ENCODE measurements at places on chromosomes 3 and 15. TPM values are rescaled to one million over a fixed set of nuclear protein-coding genes. Genes with fewer than 3 reads are reported as not detected.

DNA sequence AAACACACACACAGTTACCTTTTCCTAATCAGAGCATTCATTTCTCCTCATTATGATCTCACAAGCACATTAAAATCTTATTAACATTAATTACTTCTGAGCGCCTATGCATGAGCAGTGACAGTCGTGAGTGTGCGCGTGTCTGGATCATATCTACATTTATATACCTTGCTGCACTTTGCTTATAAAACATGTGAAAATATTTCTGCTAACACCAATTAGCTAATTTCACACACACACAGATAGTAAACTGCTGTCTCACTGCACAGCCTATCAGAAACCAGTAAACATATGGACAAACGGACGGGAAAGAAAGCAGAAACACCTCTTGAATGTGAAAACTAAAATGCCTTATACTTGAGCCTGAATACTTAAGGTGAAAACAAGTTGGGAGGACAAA is 64.8 kb downstream of the ZBTB20 start:
- no peaks in the 10 kb centered on the region for H3K4me1 ChIP-seq
- no peaks in the 10 kb centered on the region for H3K36me3 ChIP-seq
- DNase-seq: no peak
- no peak overlapping the region for H3K4me3 ChIP-seq
- H3K27me3 ChIP-seq: no peaks in the 10 kb centered on the region
- no peak overlapping the region for H3K27ac ChIP-seq

DNA sequence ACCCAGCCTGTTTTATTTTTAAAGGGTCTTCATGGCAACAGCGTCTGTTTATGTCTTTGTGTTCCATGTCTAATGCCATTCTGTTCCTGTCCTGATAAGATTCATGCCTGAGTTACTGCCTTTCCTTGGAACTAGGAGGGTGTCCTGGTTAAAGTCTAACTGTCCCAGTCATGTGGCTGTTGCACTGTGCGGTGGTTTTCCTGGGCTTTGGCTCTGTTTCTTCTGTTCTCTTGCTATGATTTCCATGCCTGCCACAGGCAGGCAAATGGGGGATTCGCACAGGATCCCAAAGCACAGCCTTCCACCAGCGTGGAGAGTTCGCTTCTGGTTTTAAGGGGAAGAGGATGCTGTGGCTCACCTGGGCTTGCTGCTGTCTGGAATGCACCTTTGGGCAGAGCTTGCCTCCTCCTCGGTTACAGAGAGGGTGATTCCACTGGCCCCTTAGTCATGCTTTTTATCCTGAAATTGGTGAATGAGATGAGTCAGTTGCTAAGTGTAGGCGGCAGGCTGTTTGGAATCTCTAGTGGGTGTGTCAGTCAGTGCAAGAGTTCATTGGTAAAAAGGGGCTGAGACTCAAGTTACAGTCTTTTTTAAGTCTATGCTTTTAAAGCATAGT is 86.8 kb downstream of the CCK start:
- peaks cover 13% of the 10 kb centered on the region for H3K36me3 ChIP-seq
- DNase-seq: no peak
- peak overlapping the region; percentile 27 for H3K27ac ChIP-seq
- H3K4me1 ChIP-seq: peaks cover 20% of the 10 kb centered on the region
- H3K27me3 ChIP-seq: no peaks in the 10 kb centered on the region
- H3K4me3 ChIP-seq: no peak overlapping the region

DNA sequence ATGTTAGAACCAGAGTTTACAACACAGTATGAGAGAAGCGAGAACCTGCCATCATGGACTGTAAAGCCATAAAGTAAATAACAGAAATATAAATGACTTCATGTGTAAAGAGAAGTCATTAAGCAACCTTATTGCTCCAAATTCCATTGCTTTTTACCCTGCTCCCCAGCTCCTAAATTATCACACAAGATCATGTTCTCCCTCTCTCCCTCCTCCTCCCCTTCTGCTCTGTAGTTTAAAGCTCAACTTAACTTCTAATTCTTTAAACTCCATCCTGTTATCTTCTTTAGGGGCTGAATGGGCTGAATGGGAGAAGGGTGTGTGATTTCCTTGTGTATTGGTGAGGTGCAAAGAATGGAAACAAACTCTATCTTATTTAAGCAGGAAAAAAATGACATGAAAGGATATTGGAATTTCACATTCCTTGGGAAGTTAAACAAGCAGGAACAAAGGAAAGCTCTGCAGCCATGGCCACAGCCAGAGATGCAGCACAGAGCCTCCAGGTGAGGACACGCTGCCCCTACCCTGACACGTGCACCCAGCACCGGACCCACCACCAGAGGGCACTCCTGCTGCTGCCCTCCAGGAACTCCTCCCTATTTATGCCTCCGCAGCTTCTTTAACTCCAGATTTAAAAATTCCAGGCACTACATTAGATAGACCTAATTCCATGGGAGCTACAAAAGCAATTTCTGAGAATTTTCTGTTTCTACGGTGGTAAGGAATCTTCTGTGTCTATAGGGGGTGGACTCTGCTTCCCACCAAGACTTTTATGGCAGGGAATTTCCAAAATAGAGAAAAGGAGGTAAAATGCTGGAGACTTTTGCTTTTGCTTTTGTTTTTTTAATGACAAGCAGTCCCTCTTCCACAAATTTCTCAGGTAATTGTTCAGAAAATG is 76.9 kb upstream of the ABI3BP start:
- H3K27me3 ChIP-seq: peaks cover 26% of the 10 kb centered on the region
- H3K4me3 ChIP-seq: no peak overlapping the region
- H3K4me1 ChIP-seq: peaks cover 2% of the 10 kb centered on the region
- peak; percentile 68 for DNase-seq

The CTXN2 gene
- not detected for total RNA-seq

Data from activated CD8-positive, alpha-beta T cell treated with anti-CD3 and anti-CD28 coated beads, Interleukin-2, amount 10 ng/mL, durations not matched to agents 7 days and 5 days (primary cell).